H9 (cell line): ENCODE measurements at places on chromosomes 6 and 20. TPM values are rescaled to one million over a fixed set of nuclear protein-coding genes. Genes with fewer than 3 reads are reported as not detected.

The CNPY3 gene
- total RNA-seq, result 56.0 and 59.9 TPM in 2 replicates

The MLN gene
- total RNA-seq, result not detected in 2 replicates

- no peak for DNase-seq
These were observed 72.8 kb downstream of the CAP2 start for GRCh38 chr6:17466147-17466546.

GRCh38 chr6:130776287-130776925 lies 50.8 kb upstream of the SMLR1 start:
- no peak for DNase-seq
